ENCODE measurements at places on chromosomes 13 and 19.

DNA sequence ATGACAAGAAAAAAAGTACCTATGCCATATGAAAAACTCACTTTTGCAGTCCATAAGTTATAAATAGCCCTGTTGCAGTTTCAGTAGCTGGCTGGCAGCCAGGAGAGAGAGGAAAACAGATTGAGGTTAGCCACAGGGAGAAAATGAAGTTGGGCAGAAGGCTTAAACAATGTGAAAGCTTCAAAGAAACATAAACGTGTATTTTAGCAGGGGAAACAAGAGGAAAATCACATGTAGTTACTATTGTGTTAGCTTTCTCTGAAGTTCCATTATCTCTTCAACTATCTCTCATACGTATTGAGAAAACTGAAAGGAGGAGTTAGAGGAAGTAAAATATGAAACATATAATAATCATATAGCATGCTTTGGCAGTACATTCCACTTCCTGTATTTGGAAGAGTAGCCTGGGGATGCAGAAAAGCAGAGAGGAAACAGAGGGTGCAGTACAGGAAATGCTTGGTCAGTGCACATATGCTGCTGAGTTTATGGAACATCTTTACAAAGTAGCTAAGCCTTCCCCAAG is 1551.1 kb downstream of the EFNB2 start:
- DNase-seq, result peak; percentile 22

- DNase-seq, result no peak
These were observed 5.5 kb upstream of the PSPN start for GRCh38 chr19:6381030-6381750.

DNA sequence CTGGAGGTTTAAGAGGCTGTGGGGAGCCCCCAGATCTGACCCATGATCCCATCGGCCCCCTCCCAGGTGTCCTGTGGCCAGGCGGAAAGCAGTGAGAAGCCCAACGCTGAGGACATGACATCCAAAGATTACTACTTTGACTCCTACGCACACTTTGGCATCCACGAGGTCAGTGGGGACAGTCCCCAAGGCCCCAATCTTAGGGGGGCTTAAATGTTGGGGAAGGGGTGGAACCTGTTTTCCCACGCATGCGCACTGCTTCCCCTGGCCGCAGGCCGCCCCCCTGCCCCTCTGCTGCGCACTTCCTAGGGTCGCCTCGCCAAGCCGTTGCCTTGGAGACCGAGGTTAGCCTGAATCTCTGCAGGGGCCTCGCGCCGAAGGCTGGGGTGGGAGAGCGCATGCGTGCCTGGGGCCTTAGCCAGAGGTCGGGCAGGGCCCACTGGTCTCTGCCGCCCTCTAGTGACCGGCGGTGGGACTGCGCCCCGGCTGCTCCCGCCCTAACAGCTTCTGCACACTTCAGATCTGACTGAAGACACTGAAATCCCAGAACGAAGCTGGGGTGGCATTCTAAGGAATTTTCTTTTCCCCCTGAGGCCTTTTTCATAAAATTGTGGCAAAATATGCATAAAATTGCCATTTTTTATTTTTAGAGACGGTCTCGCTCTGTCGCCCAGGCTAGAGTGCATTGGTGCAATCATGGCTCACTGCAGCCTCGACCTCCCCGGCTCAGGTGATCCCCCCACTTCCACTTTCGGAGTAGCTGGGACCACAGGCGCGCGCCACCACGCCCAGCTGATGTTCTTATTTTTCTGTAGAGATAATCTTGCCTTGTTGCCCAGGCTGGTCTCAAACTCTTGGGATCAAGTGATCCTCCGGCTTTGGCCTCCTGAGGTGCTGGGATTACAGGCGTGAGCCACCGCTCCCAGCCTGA is 3.6 kb downstream of the PRMT1 start:
- peak; percentile 96 for DNase-seq

DNA sequence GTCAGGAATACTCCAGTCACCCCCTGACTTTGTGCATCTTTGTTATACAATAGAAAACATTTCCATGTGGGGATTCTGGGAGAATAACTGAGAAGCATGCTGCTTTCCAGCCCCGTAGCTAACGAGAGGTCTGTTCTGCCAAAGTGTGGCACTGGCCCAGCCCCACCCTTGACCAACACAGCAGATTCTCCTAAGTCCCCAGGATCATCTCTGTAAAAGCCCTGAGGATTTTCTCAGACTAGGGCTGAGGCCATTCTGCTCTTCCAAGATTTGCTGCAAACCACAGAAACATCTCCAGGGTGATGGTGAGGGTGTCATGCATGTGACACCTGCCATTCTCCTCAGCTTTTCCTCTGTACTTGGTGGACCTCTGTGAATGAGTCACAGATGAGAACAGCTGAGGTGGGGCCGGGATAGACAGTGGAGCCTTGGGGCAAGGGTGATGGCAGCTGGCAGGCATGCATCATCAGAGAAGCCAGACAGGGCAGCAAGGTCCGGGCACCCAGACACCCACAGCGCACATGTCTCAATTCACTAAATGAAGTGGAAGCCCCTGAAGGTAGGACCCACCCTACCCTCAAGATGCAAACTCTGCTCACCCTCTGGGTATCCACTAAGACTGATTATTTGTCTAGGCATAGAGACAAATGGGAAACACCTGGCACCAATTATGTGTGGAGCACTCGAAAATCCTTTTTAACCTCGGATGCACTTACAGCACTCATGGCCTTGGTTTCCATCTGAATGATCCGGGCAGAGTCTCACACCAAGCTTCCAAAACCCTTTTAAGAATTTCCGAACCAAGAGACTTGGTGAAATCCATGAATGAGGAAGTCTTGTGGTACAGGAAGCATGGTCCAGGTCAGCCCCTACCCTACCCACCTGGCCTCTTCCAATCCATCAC is 20.1 kb upstream of the DOCK9 start:
- no peak for DNase-seq

- DNase-seq, result no peak
These were observed 341.0 kb downstream of the DNAJC15 start for GRCh38 chr13:43364210-43365038.

DNA sequence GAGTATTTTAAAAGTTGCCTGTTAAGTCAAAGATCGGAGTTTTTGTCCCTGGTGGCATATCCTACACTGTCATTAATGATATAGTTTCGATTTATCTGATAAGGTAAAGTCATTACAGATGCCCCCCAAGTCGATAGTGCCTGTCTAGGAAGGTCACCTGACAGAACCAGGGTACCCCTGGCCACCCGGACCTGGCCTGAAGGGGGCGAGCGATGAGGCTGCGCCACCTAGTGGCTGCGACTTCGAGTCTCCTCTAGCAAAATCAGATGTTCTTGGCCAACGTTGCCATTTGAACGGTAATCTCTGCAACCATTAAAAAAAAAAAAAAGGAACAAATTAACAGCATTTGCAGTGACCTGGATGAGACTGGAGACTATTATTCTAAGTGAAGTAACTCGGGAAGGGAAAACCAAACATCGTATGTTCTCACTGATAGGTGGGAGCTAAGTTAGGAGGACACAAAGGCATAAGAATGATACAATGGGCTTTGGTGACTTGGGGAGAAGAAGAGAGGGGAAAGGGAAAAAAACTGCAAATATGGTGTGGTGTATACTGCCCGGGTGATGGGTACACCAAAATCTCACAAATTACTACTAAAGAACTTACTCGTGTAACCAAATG is 565.1 kb downstream of the LIG4 start:
- peak; percentile 49 for DNase-seq

DNA sequence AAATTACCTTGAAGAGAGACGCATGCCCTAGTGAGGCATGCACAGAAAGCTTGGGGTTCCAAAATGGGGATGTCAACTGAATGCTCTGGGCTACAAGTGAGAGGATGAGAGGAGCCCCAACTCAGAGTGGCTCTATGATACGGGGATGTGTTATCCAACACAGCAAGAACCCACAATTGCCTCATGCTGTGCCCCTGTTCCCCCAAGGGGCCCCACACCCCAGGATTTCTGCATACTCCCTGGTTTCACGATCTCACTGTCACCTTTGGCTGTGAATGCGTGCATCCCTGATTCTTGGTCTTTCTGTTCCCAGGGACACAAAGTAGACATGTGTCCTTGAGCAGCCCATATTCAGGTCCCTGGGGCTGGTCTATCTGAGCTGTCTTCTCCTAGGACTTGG is 29.3 kb downstream of the WDR88 start:
- DNase-seq, result no peak

DNA sequence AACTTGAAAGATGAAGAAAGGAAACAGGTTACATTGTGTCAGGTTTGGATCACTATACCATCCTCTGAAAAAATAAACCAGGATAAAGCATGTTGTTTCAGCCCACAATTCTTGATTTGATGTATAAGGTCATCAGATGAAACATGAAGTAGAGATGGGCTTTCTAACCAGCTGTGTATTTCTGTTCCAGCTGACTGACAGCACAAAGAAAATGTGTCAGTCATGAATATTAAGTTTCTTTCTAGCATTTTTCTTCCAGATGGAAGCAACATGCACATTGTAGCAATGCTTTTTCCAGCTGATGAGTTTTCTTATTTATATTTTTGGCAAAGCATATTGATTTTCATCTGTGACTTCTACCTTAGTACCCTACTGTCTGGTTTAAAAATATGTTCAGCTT is 199.6 kb downstream of the OXGR1 start:
- no peak for DNase-seq

DNA sequence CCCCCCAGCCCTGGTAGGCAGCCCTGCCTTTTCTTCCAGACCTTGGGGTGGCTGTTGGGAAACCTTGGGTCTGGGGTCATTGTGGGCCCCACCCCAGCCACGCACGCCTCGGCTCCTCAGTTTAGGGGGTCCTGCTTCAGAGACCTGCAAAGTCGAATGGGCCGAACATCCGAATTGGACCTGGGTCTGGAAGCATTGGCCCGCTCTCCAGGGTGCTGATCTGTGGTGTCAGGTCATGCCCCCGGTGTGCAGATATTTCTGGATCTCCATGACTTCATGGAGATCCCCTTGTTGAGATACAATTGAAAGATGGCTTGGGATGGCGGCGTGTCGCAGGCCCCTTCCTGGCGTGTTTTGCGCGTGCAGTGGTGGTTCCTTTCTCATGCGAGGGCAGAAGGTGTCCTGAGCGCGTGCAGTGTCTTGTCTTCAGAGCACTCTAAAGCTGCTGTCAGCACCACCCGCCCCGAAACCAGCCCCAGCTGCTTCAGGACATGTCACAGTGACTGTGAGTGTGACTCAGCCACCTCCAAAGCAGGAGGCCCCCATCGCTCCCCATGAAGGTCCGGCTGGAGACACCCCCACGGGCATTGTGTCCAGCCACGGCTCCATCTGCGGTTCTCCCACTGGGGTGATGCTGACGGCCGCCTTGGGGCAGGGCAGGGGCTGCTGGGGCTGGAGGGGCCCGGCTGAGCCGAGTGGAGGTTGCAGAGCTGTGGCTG is 112.7 kb downstream of the KDM4B start:
- no peak for DNase-seq

- no peak for DNase-seq
These were observed 156.3 kb downstream of the NDFIP2 start for GRCh38 chr13:79637133-79637763.

DNA sequence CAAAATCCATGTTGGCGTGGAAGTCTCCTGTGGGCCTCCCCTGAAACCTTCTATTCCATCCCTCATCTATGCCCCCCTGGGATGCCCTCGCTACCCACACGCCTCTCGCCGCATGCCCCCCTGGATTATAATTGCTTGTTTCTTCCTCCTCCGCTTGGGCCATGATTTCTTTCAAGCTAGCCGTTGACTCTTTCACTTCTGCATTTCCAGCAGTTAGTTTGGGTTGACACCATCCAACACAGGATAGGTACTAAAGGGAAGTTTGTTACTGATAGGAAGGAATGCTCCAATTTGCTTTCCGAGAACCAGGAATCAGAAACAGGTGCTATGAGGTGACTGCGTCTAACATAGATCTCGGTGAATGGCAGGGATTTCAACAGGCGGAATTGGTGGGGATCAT is 7.7 kb upstream of the SLC25A15 start:
- no peak for DNase-seq

GRCh38 chr19:17264641-17264979 is at the start of gene USHBP1:
TSS of gene USHBP1 (minus strand) at chr19:17264745. CDS start at chr19:17264299, 446 bp downstream.
- DNase-seq, result no peak

- DNase-seq, result no peak
These were observed 16.6 kb upstream of the LSM14A start for GRCh38 chr19:34155686-34156085.

- DNase-seq, result no peak
These were observed 21.5 kb upstream of the GPR18 start for GRCh38 chr13:99279637-99280036.

DNA sequence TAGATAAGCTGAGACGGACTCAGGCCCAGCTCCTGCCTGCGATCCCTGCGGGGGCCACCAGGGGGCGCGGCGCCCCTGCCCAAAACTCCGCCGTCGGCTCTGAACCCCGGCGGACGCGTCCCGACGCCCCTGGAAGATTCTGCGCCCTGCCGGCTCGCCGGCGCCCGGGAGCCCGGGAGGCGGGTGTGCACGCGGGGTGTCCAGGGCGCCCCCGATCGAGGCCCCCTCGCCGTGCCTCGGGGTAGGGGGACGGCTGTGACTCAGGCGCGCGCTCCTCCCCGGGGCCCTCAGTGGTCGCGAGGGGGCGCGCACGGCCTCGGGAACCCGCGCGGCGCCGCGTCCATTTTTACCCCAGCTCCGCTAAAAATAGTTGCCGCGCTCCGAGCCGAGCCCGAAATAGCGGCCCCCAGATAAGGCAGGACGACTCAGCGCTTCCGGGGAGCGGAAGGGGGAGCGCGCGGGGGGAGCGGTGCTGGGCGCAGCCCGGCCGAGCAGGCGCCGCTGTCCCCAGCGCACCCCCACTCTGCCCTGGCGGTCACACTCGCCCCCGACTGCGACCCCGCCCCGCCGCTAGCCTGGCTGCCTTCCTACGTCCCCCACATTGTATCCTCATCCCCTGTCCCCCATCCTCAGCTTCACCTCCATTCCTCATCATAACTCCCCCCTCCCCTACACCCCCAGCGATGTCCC is 16.0 kb upstream of the ERCC1 start:
- peak; percentile 86 for DNase-seq

DNA sequence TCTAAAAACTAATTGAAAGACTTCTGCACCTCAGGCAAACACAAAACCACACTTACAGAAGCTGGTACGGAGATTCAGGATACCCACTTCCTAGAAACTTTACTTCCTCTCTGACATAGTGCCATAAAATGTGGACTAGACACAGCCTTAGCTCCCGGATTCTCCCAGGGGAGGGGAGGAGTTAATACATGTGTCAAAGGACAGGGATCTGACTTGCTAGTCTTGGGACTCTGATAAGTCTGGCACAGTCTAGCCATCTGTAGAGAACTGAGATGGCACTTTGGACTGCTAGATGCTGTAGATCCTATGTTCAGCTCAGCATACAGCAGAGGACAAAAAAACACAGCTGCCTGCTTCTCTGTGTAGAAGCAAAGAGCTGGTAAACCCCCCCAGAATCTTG is 769.8 kb upstream of the MIR17HG start:
- DNase-seq, result no peak

- peak; percentile 78 for DNase-seq
These were observed 1.4 kb downstream of the CIC start for GRCh38 chr19:42270346-42271044.

- no peak for DNase-seq
These were observed 1615.2 kb downstream of the OLFM4 start for GRCh38 chr13:54643863-54644262.

DNA sequence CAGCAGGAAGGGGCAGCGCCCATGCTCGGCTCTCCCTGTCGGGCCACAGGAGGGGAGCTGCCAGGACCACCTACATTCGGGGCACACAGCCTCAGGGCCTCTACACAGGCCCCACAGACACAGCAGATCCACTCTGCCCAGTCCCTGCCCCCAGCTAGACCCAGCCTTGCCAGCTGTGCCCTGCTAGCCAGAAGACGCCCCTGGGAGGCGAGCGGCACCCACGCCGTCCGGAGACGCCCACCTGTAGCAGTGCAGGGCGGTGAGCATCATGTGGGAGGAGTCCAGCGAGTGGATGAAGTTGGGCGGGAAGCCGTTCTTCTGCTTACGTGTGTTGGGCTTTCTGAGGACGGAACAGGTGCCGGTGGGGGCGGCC is 15.1 kb downstream of the POLRMT start:
- DNase-seq, result no peak
